ENCODE measurements at places on chromosomes 12 and 14.

DNA sequence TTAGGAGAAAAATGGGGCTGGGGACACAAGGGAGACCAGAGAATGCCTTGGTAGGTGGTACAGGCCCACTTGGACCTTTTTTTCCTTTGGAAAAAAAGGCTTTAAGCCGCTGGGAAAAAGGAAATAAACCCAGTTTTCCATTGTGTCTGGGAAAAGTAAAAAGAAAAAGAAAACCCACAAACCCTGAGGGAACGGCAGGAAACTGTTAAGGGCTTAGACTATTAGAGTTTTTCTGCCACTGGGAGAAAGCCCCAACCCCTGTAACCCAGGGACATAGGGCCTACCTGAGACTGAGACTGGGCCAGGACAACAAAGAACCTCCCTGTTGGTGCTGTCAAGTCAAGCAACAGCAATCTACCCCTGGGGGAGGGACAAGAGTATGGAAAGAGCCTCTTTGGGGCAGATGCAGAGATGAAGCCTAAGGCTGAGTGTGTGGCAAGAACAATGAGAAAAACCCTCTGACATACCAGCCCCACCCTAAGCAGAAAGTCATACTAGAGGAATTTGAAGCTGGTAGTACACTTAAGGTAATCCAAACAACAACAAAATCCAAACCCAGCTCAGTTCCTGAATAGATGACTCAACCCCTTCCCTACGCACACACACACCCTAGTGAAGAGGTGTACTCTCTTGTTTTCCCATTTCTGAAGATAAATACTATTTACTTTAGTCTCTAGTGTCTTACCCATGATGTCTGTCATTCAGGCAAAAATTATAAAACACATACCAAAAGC, 22.8 kb downstream of the ATF1 start:
- no peak for DNase-seq

DNA sequence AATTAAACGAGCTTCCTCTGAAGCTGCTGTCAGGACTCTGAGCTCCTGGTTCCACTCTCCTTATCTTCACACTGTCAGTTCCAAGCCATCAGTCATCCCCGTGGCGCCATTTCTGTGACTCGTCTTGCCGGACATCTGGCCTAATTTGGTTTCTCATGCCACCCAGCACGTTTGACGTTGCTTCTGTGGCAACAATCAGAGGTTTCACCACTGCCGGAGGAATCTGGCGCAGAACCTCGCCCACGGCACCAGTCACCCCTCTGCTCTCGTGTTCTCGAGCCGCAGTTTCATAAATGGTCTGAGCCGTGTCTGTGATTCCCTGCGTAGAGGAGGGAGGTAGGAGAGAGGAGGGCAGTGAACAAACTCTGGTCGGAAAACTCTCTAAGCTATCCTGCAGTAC, 29.7 kb downstream of the BDKRB1 start:
- DNase-seq, result no peak

GRCh38 chr14:104665114-104665656, 24.2 kb upstream of the INF2 start:
- no peak for DNase-seq

- no peak for DNase-seq
Observed at GRCh38 chr12:52209321-52209720, 17.5 kb upstream of the KRT80 start.

- DNase-seq, result no peak
Observed at GRCh38 chr14:56241461-56241860, 123.2 kb downstream of the PELI2 start.

- DNase-seq, result no peak
Observed at GRCh38 chr12:96048393-96048969, 13.1 kb upstream of the LTA4H start.

GRCh38 chr14:71468701-71469100, 463.5 kb upstream of the RGS6 start:
- no peak for DNase-seq

DNA sequence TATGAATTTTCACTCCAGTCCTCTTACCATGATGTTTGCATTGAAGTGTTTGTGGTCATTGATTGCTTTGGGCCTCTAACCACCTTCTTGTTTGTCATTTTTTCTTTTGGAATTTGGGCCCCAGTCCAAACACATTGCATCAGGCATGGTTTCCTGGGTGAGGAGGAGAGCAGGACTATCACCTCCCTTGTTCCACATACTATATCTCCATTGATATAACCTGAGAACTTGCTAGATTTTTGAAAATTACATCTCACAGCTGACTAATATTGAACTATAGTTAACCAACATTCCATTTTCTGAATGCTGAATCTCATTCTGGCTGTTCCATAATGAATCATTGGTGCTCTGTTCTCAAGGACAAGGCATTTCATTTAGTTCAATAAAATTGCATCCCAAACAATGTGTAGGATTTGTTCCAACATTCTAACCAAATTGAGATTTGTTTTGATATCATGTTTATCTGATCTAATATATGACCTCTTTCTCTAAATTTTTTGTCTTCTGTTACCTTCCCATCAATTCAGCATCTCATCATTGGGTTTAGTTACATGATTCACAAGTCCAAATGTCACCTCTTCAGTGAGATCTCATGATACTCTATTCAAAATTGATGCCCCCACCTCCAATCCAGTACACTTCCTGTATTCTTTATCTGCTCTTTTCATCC, 329.0 kb downstream of the ZFP36L1 start:
- no peak for DNase-seq

- peak; percentile 35 for DNase-seq
Observed at GRCh38 chr12:116442946-116443345, 116.2 kb upstream of the MAP1LC3B2 start.

DNA sequence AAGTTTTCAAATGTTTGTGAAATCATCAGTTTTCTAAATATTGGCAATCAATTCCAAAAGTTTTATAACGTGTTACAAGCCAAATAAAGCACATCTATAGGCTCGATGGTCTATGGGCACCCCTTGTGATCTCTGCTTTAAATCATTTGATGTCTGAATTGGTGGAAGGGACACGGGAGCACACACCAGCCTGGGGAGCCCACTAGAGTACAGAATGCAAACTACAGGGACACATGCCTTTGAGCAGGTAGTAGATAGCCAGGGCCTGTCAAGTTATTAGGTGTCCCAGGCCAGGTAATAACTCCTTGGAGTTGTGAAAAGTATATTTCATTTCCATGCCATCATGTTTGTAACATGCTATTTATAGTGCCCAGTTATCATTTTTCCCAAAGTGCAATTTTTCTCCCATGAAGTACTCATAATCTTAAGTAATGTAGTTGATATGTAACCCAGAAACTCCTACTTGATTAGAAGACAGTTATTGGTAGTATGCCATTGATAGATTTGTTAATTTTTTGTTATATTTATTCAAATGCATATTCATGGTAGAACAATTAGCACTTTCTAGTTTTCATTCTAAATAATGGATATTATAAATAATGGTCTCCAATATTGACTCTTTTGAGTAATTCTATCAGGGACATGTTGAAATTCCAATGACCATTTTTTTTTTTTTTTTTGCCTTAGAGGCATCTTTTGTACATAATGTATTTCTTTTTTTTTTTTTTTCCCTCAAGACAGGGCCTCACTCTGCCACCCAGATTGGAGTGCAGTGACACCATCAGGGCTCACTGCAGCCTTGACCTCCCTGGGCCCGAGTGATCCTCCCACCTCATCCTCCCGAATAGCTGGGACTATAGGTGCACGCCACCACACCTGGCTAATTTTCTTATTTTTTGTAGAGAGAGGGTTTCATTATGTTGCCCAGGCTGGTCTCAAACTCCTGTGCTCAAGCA, 96.9 kb upstream of the FGD4 start:
- DNase-seq, result peak; percentile 3

DNA sequence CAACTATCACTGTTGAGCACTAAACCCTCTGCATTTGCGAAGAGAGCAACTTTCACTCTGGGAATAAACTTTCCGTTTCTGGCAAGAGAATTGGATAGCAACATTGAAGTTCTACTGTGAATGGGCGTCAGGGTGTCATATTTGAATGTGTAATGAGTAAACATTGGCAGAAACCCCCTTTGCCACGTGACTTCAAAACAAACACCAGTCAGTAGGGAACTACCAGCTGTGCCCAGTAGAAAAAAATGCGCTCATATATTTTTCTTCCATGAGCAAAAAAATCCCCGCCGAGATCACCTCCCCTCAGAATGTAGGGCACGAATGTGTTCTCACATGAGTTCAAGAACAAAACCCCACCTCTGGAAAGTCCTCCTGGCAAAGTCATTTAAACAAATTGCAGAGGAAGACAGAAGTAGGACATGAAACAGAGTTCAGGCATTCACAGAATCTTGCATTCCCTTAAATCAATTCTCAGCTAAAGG, 80.6 kb downstream of the BTG1 start:
- peak; percentile 98 for DNase-seq

GRCh38 chr12:102010265-102010994, 51.4 kb downstream of the WASHC3 start:
- DNase-seq, result peak; percentile 25

DNA sequence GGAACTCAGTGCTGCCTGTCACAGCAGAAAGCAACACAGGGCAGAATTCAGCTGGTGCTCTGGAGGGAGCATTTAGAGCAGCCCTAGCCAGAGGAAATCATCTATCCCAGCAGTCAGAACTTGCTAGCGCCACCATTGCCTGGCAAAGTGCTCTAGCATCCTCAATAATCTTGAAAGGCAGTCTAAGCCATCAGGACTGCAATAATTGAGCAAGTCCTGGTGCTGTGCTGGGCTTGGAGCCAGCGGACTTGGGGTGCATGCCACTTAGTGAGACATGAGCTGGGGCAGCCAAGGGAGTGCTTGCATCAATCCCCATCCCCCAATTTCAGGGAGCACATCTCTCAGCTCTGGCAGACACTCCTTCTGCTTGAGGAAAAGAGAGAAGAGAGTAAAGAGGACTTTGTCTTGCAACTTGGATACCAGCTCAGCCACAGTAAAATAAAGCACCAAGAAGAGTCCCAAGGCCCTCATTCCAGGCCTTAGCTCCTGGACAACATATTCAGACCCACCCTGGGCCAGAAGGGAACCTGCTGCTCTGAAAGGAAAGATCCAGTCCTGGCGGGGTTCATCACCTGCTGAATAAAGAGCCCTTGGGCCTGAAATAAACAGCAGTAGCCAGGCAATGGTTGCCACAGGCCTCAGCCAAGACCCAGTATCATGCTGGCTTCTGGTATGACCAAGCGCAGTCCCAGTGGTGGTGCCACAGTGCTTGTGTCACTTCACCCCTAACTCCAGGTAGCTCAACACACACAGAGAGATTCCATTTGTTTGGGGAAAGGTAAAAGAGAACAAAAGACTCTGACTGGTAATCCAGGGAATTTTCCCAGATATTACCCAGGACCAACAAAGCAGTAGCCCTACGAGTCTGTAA, 44.5 kb upstream of the ZDHHC17 start:
- DNase-seq, result no peak

DNA sequence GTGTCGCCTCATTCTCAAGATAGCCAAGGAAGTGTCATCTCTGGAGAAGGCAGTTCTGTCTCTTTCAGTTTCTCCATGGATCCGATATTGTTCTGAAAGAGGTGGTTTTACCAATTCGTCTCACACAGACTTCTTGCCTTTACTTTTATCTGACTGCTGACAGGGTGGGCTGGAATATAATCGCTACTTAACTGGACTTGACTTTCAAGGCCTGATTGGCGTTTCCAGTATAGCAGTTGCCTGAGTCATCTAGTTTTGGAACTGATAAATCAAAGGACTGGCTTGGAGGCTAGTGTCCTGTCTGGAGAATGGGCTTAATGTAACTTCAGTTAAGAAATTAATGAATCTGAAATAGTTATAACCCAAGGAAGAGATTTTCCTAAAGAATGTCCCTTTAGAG, 21.6 kb downstream of the PRKCH start:
- no peak for DNase-seq

- peak; percentile 29 for DNase-seq
Observed at GRCh38 chr12:92049403-92049802, 96.2 kb downstream of the BTG1 start.

GRCh38 chr14:34348592-34348991, 113.4 kb downstream of the SPTSSA start:
- DNase-seq, result no peak

- DNase-seq, result no peak
Observed at GRCh38 chr12:42744539-42745182, 155.1 kb upstream of the PRICKLE1 start.

GRCh38 chr14:46490238-46490685, 161.3 kb downstream of the RPL10L start:
- DNase-seq, result no peak

GRCh38 chr12:101474711-101475386, at the start of gene SPIC:
Gene SPIC, plus strand, starts transcription at chr12:101475336. Its CDS starts 1,569 bp downstream, at chr12:101476905.
- no peak for DNase-seq

DNA sequence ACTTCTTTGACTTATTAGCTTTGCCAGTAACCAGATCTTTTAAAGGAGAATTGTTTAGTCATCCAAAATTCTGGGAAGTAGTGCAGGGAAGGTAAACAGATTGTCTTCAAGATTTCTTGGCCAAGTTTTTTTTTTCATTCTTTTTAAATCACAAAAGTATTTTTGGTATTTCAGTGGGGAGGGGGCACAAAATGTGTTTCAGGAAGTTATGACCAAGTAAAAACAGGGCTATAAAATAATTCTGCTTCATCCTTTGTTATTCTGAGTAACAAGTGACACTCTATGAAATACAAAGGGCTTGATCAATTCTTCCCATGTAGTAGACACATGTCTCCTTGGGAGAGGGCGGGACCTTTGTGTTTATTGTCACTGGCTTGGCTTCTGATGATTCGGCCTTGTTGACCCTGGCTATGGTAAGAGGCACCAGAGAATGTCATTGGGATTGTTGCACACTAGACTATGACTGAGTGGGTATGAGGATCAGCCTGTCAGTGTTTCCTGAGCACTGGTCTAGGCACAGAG, 55.4 kb downstream of the SUSD6 start:
- no peak for DNase-seq

DNA sequence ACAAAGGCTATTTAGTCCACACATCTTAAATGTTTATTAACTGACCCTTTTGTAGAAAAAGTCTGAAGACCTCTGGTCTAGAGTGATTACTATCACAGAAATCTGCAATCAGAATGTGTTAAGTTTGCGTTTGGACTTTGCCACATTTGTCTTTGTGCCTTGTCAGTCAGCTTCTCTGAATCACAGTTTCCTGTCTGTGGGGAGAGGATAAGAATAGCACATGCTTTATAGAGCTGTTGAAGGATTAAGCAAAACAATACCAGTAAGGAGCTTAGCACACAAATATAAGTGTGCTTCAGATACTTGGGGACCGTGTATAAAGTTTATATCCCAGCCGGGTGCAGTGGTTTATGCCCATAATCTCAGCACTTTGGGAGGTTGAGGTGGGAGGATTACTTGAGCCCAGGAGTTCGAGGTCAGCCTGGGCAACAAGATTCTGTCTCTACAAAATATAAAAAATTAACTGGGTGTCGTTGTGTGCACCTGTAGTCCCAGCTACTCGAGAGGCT, 63.0 kb upstream of the BTG1 start:
- DNase-seq, result peak; percentile 60

GRCh38 chr12:104796475-104796862, 161.6 kb downstream of the SLC41A2 start:
- no peak for DNase-seq

- peak; percentile 89 for DNase-seq
Observed at GRCh38 chr12:54475537-54475936, 2.1 kb upstream of the GTSF1 start.

GRCh38 chr12:9674226-9674590, 4.7 kb downstream of the CLEC2D start:
- DNase-seq, result no peak

- DNase-seq, result no peak
Observed at GRCh38 chr12:9345171-9345570, 137.0 kb upstream of the PZP start.

Measured in inflammatory macrophage treated with lipopolysaccharide for 1 hour (primary cell).